ENCODE measurements at places on chromosomes 4 and X. TPM values are rescaled to one million over a fixed set of nuclear protein-coding genes. Genes with fewer than 3 reads are reported as not detected.

DNA sequence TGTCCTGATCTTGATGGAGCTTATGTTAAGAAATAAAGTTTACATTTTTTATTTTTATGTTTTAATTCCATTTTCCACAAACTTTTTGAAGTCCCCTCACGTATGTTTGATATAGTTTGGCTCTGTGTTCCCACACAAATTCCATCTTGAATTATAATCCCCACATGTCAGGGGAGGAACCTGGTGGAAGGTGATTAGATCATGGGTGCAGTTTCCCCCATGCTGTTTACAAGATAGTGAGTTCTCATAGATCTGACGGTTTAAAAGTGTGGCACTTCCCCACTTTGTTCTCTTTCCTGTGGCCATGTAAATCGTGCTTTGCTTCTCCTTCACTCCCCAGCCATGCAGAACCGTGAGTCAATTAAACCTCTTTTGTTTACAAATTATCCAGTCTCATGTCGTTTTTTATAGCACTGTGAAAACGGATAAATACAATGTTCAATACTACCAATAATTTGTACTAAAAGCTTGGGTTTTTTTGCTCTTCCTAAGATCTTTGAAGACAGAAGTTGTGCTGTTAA is 89.8 kb downstream of the PAPSS1 start:
- H3K4me3 ChIP-seq = no peak overlapping the region
- no peaks in the 10 kb centered on the region for H3K4me1 ChIP-seq
- H3K36me3 ChIP-seq = peaks cover 19% of the 10 kb centered on the region

Gene MED28
- total RNA-seq = 41.1 TPM

DNA sequence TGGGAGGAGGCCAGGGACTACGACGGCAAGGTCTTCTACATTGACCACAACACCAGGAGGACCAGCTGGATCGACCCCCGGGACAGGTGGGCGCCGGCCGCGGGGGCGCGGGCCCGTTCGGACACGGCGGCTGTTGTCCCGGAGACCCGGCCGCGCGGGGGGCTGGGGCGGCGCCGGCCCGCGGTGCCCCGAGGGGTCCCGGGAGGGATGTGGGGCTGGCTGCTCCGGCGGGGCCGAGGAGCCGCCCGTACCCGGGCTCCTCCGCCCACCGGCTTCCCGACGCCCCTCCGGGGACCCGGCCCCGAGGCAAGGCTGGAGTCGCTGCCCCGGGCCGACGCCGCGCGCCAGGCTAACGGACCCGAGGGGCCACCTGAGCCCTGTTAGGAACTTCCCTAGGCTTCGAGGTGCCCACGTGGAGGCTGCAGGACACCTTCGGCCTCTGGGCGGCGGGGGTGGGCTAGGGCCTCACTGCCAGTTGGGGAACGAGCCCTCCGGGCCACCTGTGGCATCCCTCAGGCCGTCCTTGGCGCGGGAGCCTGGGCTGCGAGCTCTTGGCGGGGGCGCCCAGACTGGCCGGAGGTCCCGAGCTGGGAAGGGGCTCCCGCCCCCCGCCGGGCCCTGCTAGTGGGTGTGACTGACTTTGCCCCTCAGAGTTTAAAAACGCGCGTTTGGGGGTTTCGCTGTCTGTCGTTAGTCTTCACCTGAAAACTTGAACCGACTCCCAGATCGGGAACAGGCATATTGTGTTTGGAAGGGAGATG is 660 bp downstream of the WWC2 start:
- H3K27me3 ChIP-seq = no peaks in the 10 kb centered on the region
- peak overlapping the region; percentile 98 for H3K27ac ChIP-seq
- DNase-seq = peak; percentile 40
- H3K4me1 ChIP-seq = peaks cover 29% of the 10 kb centered on the region
- no peaks in the 10 kb centered on the region for H3K36me3 ChIP-seq

- H3K36me3 ChIP-seq = no peaks in the 10 kb centered on the region
- H3K27me3 ChIP-seq = no peaks in the 10 kb centered on the region
- H3K27ac ChIP-seq = no peak overlapping the region
- DNase-seq = no peak
- no peak overlapping the region for H3K4me3 ChIP-seq
Measured at GRCh38 chr4:121648516-121648915, 48.3 kb downstream of the ANXA5 start.

- H3K27me3 ChIP-seq = no peaks in the 10 kb centered on the region
- H3K27ac ChIP-seq = no peak overlapping the region
- H3K4me1 ChIP-seq = no peaks in the 10 kb centered on the region
Measured at GRCh38 chrX:134480061-134480460, 20.1 kb downstream of the HPRT1 start.

Gene AR
- total RNA-seq = 3.9 TPM

- H3K4me3 ChIP-seq = no peak overlapping the region
- H3K4me1 ChIP-seq = no peaks in the 10 kb centered on the region
- no peaks in the 10 kb centered on the region for H3K27me3 ChIP-seq
- no peak overlapping the region for H3K27ac ChIP-seq
- H3K36me3 ChIP-seq = no peaks in the 10 kb centered on the region
Measured at GRCh38 chr4:81604683-81605218, 133.0 kb upstream of the RASGEF1B start.

Gene SPANXA1
- total RNA-seq = not detected

GRCh38 chr4:88522702-88523324 is 763 bp downstream of the PYURF start:
- peaks cover 5% of the 10 kb centered on the region for H3K4me1 ChIP-seq
- H3K27me3 ChIP-seq = no peaks in the 10 kb centered on the region
- no peaks in the 10 kb centered on the region for H3K36me3 ChIP-seq
- H3K27ac ChIP-seq = peak overlapping the region; percentile 85

DNA sequence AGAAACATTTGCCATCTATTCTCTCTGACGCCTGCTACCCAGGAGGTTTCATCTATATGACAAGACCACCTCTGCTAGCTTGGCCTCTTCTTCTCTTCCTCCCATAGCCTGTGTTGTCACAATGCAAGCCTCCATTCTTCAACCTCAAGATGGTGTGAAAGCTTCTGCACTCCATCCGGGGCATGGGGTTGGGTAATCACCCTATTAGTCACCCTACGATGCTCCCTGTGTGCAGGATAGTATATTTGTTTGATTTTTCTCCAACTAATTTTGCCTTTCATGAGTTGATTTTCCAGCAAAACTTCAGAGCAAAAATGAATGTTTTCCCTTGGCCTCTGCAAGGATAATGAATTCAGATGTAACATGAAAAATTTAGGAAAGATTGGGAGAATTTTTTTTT is 128.0 kb upstream of the STS start:
- H3K4me1 ChIP-seq = no peaks in the 10 kb centered on the region
- DNase-seq = no peak
- no peak overlapping the region for H3K27ac ChIP-seq
- H3K4me3 ChIP-seq = no peak overlapping the region

Gene CT45A5
- total RNA-seq = not detected

DNA sequence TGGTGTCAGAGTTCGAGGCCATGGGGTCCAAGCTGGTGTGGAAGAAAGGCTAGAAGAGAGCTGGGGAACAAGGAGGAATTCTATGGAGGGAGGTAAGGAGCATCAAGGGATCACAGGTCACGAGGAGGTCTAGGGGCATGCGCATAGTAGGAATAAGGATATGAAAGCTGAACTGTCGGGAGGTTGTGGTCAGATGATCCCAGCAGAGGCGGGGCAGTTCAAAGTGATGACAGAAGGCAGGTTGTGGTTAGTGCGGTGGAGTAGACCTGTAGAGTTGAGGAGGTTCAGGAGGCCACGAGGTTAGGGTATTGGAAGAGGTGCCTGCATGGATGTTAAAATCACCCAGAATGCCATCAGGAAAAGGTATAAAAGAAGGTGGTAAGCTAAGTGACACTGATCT is 156.3 kb downstream of the TMEM164 start:
- no peaks in the 10 kb centered on the region for H3K27me3 ChIP-seq
- H3K36me3 ChIP-seq = no peaks in the 10 kb centered on the region
- H3K4me1 ChIP-seq = peaks cover 10% of the 10 kb centered on the region
- no peak overlapping the region for H3K27ac ChIP-seq

DNA sequence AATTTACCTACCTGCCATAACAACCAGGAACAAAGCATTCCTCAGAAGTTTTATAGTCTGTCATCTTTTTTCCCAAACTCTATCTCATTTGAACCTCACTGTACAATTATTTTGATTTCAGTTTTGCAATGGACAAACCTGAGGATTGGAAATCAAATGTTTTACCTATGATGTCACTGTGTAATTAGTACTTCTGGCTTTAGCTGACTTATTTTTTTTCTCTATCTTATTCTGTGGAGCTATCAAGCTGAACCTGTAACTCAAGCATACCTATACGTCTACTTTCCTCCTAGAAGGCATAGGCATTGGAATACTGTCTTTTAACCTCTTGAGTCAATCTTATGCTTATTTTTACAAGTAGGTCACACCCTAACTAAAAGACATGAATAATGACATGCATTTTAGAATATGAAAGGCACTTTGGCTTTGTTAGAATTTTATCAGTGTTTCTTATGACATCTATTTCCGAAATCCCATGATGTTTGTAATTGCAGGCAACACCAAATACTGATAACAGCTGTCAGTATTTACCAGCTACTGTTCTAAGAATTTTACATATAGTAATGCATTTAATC is 21.5 kb downstream of the CCSER1 start:
- no peak overlapping the region for H3K4me3 ChIP-seq
- H3K27me3 ChIP-seq = no peaks in the 10 kb centered on the region
- H3K4me1 ChIP-seq = no peaks in the 10 kb centered on the region
- H3K27ac ChIP-seq = no peak overlapping the region
- no peaks in the 10 kb centered on the region for H3K36me3 ChIP-seq

- peak overlapping the region; percentile 21 for H3K4me3 ChIP-seq
- H3K27me3 ChIP-seq = peaks cover 50% of the 10 kb centered on the region
- DNase-seq = no peak
- H3K27ac ChIP-seq = no peak overlapping the region
- no peaks in the 10 kb centered on the region for H3K4me1 ChIP-seq
Measured at GRCh38 chrX:67544281-67545035, 637 bp downstream of the AR start.

- no peaks in the 10 kb centered on the region for H3K36me3 ChIP-seq
- peak overlapping the region; percentile 43 for H3K27ac ChIP-seq
- no peak for DNase-seq
- H3K4me1 ChIP-seq = peaks cover 12% of the 10 kb centered on the region
Measured at GRCh38 chr4:85780664-85781063, 305.7 kb downstream of the ARHGAP24 start.

DNA sequence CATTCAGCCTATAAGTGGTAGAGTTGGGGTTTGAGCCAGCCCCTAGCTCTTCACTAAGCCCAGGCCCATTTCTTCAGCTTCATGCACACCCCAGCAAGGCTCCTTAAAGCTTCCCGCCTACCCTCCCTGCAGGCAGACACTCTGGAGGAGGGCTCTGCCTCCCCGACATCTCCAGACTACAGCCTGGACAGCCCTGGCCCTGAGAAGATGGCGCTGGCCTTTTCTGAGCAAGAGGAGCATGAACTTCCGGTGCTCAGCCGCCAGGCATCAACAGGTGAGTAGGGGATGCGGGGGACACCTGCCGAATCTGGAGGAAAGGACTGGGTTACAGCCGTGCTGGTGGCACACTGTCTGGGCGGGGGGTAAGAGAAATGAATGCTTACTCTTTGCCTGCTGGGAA is 11.1 kb downstream of the SASH3 start:
- H3K4me3 ChIP-seq = no peak overlapping the region
- H3K27ac ChIP-seq = no peak overlapping the region
- H3K36me3 ChIP-seq = peaks cover 73% of the 10 kb centered on the region
- DNase-seq = no peak

Gene FAM53A
- 1.8 TPM for total RNA-seq

GRCh38 chrX:5876984-5877596 is 351.6 kb downstream of the NLGN4X start:
- no peaks in the 10 kb centered on the region for H3K27me3 ChIP-seq
- peak; percentile 3 for DNase-seq
- H3K27ac ChIP-seq = no peak overlapping the region

DNA sequence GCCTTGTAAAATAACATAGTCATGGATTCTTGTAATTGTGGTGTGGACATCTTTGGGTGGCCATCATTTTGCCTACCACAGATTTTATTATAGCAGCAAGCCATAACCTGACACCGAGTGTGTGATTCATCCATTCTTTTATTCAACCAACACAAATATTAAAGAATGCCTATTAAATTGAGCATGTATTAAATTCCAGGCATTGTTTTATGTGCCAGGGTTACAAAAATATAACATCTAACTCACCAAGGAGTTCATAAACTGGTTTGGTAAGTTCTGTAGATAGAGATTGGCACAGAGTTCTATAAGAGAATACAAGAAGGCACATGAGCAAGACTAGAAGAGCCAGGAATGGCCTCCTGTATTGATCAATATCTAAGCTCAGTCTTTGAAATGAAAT is 18.0 kb downstream of the NBDY start:
- H3K27ac ChIP-seq = no peak overlapping the region
- no peaks in the 10 kb centered on the region for H3K36me3 ChIP-seq
- H3K4me3 ChIP-seq = no peak overlapping the region
- DNase-seq = no peak
- H3K4me1 ChIP-seq = no peaks in the 10 kb centered on the region
- H3K27me3 ChIP-seq = peaks cover 3% of the 10 kb centered on the region

- H3K36me3 ChIP-seq = no peaks in the 10 kb centered on the region
- peak overlapping the region; percentile 31 for H3K4me3 ChIP-seq
- DNase-seq = peak; percentile 52
- no peaks in the 10 kb centered on the region for H3K27me3 ChIP-seq
Measured at GRCh38 chr4:70734168-70734954, 12.6 kb downstream of the RUFY3 start.

DNA sequence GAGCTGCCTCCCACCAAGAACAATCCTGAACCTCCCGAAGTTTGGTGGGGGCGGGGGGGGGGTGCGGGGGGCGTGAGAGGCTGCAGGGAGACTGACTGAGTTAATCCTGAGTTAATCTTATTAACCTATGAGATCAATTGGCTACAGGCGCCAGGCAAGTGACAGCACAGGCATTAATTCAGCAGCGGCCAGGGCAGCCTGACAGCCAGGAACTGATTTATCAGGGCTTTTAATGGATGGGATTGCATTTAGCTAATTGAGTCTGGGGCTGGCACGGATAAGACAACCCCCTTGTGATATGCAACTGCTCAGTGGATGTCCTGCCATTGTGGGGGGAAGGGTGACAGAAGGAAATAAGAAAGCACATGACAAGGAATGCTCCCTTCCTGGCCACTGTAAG is 16.3 kb downstream of the RTL5 start:
- H3K27ac ChIP-seq = no peak overlapping the region
- H3K4me3 ChIP-seq = no peak overlapping the region
- H3K27me3 ChIP-seq = no peaks in the 10 kb centered on the region
- no peak for DNase-seq
- no peaks in the 10 kb centered on the region for H3K36me3 ChIP-seq

- peak overlapping the region; percentile 78 for H3K27ac ChIP-seq
- no peak for DNase-seq
- no peaks in the 10 kb centered on the region for H3K27me3 ChIP-seq
- H3K4me1 ChIP-seq = no peaks in the 10 kb centered on the region
- H3K4me3 ChIP-seq = no peak overlapping the region
- H3K36me3 ChIP-seq = no peaks in the 10 kb centered on the region
Measured at GRCh38 chrX:20361081-20361889, 94.6 kb upstream of the RPS6KA3 start.

DNA sequence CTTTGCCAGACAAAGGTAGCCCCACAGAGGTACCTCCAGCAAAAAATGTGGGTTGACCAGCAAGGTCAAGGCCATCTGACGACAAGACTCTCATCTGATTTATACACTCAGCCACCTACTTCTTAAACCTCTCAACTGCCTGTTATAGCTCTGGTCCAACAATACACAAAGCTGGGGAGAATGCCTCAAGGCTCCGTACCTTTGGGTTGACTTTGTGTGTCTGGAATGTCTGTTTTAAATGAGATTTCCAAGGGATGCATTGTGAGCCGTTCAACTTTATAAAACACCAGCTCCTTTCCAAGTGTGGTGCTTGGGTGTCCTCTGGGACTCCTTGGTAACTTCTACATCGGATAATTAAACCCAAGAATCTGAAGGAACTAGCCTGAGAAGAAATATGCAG is 167.0 kb upstream of the RPL34 start:
- no peak overlapping the region for H3K27ac ChIP-seq
- no peak overlapping the region for H3K4me3 ChIP-seq
- H3K36me3 ChIP-seq = no peaks in the 10 kb centered on the region
- no peaks in the 10 kb centered on the region for H3K27me3 ChIP-seq
- no peak for DNase-seq

Gene COL4A6
- 1.2 TPM for total RNA-seq

Gene TBC1D8B
- 13.3 TPM for total RNA-seq

Gene SSX1
- not detected for total RNA-seq
